ENCODE measurements at places on chromosomes 1 and 21.
A peak's percentile ranks its signal among the peaks of the same experiment; 100 is the strongest.

DNA sequence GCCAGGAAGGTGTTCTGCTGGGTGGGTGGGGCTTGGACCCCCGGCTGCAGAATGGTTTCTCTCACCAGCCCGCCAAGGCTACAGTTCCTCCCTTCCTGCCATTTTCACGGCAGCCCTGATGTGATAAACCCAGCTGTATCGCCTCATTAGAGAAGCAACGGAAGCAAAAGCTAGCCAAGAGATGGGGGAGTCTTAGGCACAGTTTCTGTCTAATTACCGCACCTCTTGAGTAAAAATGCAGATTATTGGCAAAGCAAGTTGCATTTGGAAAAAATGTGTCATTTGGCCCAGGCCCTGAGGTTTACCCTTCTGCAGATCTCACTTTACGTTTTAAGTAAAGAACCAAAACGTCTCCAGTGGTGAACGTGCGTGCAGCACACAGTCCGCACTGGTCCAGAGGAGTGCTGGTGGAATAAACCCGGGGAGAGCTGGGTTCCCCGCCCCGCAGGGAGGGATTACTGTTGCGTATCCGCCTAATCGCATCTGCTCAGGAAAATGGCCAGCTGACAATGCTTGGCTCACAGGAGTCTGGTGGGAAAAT is 109.9 kb downstream of the GALNT2 start:
- peak; percentile 86 for DNase-seq

GRCh38 chr1:57549300-57549699 is 125.4 kb upstream of the DAB1 start:
- DNase-seq = no peak

DNA sequence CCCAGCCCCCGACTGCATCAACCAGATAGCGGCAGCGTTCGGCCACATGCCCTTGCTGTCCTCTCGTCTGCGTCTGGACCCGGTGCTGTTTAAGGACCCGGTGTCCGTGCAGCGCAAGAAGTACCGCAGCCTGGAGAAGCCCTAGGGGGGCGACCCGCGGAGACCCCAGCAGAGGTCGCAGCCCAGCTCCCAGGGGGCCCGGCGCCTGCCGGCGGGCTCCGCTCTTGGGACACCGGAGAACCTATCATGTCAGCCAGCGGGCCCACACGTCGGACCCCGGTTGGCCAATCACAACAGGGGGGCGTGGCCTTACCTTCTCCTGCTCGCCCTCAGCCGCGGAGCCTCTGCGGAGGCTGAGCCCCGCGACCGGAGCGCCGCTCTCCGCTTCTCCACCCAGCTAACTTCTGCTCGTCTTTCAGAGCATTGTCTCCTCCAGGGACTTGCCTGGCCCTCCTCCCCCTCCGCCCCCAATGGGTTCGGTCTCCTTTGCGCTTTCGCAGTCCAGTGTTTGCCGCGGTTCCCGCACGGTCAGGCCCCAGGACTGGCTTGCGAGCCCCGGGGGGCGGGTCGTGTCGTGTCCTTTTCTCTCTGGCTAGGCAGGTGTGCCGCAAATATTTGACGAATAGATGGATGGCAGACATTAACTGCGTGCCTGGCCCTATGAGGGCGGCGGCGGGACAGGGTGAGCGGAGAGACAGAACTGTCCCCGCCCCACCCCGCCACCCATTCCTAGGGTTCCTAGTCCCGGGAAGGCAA is 10.5 kb downstream of the SLC30A2 start:
- DNase-seq = peak; percentile 89

DNA sequence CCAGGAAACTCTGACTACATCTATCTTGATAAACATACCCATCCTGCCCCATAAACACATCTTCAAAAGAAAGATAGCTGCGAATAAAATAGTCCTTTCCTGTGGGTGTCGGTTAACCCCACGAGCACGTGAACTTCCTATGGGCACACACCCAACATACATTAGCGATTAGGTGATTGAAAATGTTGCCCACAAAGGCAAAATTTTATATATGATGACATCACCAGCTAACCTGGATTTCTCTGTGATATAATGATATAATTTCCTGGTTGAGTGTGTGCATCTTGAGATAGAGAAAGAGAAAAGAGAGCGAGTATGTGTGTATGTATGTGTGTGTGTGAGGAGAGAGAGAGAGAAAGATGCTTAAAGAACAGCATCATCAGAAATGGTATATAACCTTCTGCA is 296.1 kb downstream of the PTPRC start:
- DNase-seq = no peak

DNA sequence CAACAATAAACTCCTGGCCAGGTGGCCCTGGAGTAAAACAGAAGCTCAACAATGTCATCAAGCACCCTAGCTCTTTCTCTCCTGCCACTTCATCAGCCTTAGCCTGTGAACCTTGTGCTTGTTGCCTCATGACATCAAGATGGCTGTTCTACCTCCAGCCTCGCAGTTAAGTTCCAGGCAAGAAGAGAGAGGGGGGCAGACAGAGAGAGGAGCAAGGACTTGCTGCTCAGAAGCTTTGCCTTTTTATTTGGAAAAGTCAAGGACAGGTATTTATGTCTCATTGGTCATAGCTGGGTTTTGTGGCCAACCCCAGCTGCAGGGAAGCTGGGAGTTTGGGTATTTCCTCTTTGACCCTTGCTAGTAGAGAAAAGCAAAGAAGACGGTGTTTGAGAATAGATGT is 60.3 kb upstream of the GADD45A start:
- no peak for DNase-seq

DNA sequence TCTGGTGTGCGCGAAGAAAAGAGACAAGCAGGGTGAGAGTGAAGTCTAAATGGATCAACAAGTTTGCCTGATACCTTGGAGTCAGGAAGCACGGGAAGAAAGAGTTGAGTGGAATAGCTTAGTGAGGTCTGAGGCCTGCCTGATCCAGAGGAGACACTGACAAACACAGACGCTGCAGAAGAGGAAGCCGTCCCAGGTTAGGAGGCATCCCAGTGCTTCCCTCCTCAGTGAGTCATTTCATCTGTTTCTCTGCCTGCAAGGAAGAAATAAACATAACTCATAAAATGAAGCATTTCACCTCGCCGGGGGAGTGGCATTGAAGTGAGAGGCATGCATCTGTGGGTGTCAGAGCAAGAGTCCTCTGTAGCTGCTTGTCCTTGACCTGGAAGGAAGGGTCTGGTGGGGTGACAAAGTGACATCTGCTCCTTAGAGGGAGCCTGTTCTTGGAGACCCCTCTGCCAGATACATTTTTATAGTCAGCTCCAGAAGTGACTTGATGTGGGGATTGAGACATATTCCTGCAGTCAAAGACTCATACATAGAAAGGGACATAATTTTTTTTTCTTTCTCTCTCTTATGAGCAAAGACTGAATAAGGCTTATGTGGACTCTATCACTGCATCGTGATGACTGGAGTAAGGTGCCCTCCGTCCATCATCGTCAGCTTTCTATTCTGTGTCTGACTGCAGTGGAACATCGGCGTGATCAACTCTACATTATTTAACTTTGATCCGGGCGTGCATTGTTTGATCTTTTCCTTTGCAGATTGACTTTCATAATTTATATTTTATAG is 256.7 kb downstream of the KIF26B start:
- no peak for DNase-seq

- no peak for DNase-seq
Observed at GRCh38 chr1:22331618-22332423, 119.8 kb upstream of the ZBTB40 start.
